Right lobe of liver (tissue), 6 donors: ENCODE measurements at places on chromosomes 2 and 18.

DNA sequence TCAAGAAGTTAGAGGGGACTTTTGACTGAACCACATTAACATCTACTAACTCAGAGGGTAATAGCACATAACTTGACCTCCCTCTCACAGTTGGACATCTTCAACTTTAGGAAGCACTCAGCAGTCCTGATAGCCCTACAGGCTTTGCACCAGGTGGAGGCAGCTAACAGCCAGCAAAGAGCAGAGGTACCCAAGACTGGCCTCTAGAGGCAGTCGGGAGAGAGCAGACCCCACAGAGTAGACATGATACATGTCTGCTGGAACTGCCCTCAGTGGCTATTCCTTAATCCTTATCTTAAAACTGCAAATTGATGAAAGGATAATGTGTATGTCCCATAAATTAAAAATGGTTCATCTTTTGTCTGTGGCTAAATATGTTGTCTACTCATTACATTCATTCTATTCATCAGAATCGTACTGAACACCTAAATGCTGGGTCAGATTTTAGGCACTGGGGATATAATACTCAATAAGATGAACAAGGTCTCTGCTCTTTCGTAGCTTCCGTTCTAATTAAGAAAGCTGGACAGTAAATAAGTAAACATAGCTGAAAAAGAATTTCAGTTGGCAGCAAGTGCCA is 49.8 kb downstream of the CAB39 start:
- no peak for DNase-seq

GRCh38 chr2:108257757-108258331 is 18.1 kb downstream of the SULT1C3 start:
- DNase-seq: no peak

- no peak for DNase-seq
These were observed 130.7 kb upstream of the GPC1 start for GRCh38 chr2:240304746-240305161.

DNA sequence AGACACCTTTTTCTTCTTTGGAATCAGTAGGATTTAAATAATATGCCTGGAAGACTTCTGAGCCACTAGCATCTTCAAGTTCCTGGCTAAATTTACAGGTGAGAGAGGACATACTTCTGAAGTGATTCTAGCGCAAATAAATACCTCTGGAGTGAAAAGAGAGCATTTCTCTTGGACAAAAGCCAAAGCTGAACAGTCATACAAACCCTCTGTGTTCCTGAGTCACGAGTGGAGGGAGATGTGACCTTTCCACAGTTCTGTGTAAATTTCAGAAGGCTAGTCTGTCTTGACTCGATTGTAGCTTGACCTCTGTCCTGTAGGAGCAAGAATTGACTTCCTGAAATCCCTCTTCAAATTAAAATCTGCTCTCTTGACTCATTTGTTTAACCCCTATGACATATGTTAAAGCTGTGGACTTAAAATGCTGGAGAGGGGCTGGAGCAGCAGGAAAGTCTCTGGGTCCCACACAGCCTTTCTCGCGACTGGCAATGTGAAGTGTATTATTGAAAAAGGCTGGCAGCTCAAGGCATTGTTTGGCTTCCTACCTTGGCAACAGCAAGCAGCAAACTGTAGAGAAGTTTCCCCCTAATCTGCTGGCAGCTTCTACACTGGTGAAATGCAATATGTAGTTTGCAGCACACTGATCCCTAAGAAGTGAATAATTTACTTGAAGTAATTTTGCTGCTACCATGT is 79.6 kb upstream of the GCFC2 start:
- no peak for DNase-seq

DNA sequence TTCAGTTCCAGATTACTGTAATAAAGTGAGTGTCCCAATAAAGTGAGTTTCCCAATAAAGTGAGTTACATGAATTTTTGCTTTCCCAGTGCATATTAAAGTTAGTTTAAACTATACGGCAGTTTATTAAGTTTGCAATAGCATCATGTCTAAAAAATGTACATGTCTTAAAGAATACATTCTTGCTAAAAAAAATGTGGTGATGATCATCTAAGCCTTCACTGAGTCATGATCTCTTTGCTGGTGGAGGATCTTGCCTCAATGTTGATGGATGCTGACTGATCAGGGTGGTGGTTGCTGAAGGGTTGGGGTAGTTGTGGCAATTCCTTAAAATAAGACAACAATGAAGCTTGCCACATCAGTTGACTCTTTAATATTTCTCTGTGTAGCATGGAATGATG is 664.2 kb downstream of the TDRD15 start:
- DNase-seq: no peak

GRCh38 chr2:143717053-143717452 is 587.8 kb downstream of the ARHGAP15 start:
- no peak for DNase-seq

DNA sequence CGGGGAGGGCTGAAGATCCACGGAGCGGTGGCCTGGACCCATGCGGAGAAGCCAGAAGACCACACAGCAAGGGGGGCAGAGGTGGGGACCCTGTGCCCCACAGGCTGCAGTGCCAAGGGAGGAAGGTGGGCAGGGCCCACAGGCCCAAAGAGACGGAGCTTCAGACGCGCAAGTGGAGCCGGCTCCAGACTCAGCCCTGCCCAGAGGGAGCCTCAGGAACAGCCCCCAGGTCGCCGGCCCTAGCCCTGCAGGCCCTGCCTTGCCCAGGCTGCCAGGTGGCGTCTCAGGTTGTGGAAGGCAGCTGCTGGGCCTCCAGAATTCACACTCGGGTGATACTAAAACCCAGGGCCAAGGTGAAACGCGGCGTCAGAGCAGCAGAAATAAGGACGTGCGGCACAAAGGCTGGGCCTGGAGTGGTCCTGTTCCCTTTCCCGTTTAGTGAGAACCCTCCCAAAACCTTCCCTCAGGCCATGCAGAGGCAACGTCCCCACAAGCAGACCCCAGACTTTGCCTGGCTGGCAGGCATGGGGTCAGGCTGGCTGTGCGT is 36.8 kb downstream of the SLC66A2 start:
- DNase-seq: no peak

GRCh38 chr2:223562078-223562477 is 40.1 kb downstream of the SCG2 start:
- DNase-seq: no peak

GRCh38 chr18:45054636-45055035 is 373.9 kb downstream of the SETBP1 start:
- DNase-seq: no peak

DNA sequence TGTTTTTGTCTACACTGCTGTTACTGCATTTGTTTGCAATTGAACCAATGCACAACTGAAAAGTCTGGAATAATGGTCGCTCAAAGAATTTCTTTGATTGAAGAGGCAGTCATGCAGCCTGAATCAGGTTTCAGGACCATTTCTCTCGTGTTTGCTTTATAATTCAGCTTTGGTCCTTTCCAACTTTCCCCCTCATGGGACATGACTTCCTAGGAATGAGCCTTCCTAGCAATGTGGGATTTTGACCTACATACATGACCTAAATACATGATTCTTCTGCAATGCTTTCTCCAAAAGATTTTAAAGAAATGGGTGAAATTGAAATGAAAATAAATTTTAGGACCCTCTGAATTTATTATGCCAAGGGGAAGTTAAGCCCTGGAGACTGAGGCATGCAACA is 197.4 kb downstream of the MREG start:
- DNase-seq: no peak

GRCh38 chr2:72036595-72036994 is 111.1 kb downstream of the CYP26B1 start:
- no peak for DNase-seq

- no peak for DNase-seq
These were observed 105.0 kb upstream of the DNAJC10 start for GRCh38 chr2:182611009-182611408.

DNA sequence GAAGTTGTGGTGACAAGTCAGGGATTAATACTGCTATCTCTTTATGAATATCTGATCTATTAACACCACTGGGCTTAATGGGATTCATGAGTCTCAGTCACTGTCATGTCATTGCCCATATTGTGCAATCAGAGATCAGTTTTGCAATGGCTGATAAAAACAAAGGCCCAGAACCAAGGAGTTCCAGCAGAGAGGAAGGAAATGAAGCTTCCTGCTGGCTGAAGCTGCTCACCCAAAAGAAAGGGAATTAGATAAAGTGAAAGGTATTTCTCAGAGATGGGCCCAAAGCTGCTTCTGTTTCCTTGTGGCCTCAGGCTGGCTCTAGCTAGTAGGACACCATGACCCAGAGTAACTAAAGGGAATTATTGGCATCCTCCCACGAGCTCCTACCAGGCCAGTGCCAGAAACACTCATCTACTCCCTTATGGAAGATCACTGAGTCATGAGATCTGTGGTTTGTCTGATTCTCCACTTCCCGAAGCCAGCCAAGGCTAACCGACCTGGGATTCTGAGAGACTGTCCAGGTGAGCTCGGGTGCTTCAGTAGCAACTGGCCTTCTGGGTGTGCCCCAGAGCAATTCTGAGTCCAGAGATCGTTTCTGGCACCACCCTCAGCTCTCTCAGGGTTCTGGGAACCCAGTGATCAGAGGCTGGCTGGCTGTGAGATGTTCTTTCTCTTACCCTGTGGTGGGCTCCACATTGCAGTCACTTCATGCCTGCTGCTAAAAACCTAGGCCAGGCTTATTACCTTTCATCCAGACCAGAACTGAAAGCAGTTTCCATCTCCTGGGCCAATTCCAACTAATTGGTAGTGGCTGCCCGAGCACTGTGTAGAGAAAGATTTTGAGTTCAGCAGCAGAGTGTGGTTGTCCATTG is 129.5 kb upstream of the PELI1 start:
- DNase-seq: peak; percentile 35

DNA sequence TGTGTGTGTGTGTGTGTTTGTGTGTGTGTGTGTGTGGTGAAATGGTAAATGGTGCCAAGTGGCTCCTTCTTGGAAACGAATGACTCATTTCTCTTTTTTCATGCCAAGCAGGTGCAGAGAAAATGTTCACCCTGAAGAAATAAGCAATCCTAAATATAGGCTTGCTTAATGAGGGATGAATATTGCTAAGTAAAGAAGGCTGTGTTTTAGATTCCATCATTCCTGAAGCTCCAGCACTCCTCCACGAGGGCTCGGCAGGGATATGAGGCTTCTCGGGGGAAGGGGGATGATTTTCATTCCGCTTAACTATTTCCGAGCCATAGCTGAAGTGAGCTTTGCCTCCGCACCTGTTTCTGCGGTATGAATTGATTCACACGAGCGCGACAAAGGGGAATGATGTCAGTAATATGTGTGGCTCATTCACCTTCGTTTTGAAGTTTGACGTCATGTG is 72.9 kb downstream of the TSN start:
- no peak for DNase-seq

- no peak for DNase-seq
These were observed 87.9 kb downstream of the ICOS start for GRCh38 chr2:204024503-204024902.

GRCh38 chr18:36152781-36153180 is 23.1 kb downstream of the ELP2 start:
- no peak for DNase-seq

DNA sequence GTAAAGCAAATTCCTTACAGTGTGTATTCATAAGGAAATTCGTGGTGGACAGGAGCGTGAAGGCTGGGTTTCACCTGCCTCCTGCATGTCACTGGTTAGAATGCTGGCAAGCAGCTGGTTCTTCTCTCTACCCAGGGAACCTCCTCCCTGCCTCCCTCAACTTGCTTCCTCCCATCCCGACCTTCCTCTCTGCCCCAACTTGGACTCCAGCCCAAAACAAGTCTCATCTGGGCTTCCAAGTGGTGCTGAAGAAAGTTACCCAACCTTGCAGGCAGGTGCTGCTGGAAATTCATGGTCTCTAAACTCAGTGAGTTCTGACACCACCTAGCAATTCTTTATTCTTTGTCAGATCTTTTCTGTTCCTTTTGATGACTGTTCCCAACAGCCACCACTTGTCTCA is 184.5 kb downstream of the BCL2 start:
- DNase-seq: no peak

DNA sequence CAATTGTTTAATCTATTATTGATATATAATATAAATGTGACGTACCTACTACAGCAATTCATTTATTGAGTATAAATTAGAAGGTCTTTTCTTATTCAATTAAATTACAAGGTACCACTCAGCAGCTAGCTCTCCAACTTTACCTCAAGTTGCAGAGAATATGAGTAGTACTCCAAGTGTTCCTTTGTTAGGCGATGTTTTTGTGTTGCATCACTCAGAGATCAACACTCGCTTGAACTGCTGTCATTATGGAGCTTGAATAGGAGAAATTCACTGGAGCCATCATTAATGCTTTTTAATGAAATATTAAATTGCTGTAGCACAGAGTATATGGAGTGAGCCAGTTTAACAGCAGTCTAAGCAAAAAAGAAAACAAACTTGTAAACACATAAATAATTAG is 320.0 kb downstream of the FSIP2 start:
- no peak for DNase-seq

DNA sequence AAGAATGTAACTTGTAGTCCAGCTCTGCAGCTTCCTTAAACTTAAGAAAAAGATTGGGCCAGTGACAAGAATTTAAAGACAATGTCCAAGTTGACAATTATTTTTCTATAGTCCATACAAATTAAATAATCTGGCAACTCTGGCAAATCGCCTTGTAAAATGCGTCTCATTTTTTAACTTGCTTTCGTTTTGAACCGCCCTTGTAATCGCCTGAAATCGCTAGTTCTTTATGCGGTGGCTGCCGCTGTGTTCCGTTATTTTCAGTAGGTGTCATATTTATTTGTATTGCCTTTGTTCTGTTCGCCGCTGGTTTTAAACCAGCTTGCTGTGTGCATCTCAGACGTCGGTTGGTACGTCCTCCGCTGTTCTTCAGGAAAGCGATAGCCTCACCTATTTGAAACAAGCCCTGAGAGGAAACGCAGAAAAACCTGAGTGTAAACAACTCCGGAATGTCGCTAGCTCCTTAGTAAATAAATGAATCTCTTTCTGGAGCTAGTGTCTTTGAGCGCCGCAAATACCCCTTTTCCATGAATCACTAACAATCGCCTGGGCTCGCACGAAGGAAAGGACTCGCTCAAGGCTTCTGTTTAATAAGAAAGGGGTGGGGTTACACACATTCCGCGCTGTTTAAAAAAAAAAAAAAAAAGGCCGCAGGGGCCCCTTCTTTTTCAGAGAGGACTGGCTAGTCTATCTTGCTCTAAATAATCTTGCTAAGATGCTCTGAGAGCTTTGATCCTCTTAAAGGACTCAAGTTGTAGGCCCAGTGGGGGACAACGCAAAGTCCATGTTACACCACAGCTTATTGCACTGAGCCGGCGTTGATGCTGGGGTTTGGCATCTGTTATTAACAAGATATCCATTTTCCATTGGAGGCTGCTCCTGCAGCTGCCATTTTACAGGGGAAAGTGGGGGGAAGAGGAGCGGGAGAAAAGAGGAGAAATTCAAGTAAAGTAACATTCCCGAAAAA is 3.0 kb downstream of the HOXD8 start:
- no peak for DNase-seq

DNA sequence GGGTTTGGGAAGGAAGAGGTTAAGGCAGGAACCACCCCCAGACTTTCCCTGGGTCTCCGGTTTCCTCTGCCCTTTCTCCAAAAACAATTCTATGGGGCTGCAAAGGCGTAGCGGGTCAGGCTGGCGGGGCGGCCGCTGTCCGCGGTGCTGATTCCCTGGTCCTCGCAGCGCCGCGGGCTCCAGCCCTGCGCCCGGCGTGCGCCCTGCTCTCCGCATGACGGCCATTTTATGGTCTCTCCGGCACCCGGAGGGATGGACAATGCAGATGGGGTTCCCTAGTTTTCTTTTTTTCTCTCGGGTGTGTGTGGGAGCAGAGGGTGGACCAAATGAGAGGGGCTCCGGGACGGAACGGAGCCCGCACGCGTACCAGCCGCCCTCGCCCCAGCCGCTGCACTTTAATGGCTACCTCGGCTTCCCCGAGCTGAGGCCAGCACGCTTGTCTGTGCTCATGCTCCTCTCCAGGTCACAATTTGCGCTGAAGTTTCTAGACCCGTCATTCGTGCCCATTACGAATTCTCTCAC is 1.6 kb downstream of the ST8SIA3 start:
- peak; percentile 70 for DNase-seq
